Stimulated activated CD8-positive, alpha-beta memory T cell treated with anti-CD3 and anti-CD28 coated beads, Interleukin-4, amount 100 ng/mL, for 48 hours (primary cell): ENCODE measurements at places on chromosomes 2 and 18.

GRCh38 chr2:119436993-119437772 lies 5.5 kb downstream of the TMEM37 start:
- DNase-seq: no peak

GRCh38 chr2:207227062-207227748 lies 61.5 kb upstream of the KLF7 start:
- no peak for DNase-seq

GRCh38 chr2:149465873-149466272 lies 121.7 kb downstream of the MMADHC start:
- no peak for DNase-seq

DNA sequence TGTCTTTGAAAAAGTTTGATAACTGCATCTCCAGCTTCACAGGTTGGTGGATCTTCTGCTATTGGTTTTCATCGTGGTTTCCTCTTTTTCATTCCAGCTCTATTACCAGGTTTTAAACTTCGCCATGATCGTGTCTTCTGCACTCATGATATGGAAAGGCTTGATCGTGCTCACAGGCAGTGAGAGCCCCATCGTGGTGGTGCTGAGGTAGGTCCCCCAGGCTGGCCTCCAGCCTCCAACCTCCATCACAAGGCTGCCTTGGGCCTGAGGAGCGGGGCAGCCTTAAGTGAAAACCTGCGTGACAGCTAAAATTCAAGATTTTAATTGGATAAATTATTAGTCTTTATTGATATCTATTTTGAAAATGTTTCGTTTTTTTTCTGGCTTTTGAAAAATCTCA lies 9.7 kb downstream of the SEC11C start:
- DNase-seq: no peak

DNA sequence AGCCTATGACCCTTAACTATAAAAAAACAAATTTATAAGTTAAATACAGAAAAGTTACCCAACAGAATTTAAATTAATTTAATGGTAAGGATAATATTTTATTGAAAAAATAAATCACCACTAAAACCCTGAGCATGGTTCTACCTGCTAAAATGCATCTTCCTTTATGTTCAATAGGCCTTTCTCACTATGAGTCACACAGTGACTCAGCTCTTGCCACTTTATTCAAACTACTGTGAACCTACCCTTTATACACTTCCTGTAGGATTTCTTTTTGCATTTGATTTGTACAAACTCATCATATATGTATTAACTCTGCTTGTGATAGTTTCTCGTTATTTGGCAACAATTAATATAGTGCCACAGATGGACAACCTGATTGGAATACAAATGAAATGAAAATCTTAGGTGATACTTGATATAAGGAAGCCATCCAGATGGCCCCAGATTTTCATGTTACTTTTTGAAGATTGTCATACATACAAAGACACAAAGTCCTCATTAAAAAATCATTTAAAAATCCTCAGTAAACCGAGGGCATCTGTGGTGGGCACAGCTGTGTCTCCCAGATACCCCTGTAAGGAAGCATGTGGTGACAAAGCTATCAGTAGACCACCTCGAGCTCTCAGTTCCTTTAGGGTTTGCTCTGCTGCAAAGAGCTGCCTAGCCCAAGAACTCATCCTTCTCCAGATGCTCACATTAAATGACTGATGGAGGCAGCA lies 55.2 kb upstream of the COBLL1 start:
- no peak for DNase-seq

- peak; percentile 50 for DNase-seq
Observed at GRCh38 chr2:97716695-97717612, 3.6 kb downstream of the ZAP70 start.

- DNase-seq: no peak
Observed at GRCh38 chr18:4352746-4353551, 102.2 kb downstream of the DLGAP1 start.

DNA sequence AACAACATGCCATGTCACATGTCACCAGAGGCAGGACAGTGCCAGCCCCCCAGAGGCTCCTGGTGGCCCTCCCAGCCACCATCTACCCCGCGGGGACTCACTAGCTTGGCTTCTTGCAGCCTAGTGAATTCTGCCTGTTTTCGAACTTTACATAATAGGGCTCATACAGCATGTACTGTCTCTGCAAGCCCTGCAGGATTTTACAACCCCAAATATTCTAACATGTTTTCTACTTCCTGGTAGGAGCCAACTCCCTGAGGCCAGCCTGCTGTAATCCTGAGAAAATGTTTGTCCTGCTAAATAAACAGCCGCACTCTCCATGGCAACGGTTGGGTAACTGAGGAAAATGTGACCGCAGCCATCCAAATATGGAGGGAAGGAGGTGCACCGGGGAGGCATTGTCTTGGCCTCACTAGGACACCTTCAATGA lies 2.7 kb downstream of the PER2 start:
- no peak for DNase-seq

GRCh38 chr2:41906338-41906725 lies 141.5 kb upstream of the PKDCC start:
- no peak for DNase-seq

DNA sequence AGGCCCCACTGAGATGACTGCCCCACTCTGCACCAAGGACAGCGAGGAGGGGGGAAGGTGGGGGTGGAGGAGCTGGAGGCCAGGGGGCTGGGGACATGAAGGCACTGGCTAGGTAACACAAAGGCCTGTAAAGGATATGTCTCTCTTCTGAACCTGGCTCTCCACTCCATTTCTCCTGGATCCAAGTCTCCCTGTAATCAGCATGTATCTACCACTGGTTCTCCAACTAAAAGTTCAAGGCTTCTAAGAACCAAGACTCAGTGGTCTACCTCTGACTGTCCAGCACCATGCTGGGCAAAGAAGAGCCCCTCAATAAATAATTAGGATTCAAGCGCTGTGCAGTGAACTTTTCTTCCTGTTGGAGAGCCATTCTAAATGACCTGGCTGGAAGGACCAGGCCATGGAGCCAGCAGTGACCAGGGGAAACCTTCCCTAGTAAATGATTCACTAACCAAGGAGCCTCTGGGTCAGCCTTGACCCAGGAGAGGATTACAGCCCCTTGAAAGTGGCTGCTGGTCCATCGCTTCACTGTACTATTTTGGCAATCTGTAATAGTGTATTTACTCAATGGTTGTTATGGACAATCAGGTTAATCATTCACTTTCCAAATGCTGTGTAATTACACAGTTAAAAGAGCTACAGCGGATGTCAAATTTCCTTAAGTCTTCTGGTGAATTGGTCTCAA lies 73.2 kb downstream of the BCL11A start:
- no peak for DNase-seq
